Stimulated activated CD4-positive, alpha-beta T cell treated with anti-CD3 and anti-CD28 coated beads, Interleukin-15, amount 100 ng/mL, for 1 hour (primary cell): ENCODE measurements at places on chromosomes 12 and 14.

DNA sequence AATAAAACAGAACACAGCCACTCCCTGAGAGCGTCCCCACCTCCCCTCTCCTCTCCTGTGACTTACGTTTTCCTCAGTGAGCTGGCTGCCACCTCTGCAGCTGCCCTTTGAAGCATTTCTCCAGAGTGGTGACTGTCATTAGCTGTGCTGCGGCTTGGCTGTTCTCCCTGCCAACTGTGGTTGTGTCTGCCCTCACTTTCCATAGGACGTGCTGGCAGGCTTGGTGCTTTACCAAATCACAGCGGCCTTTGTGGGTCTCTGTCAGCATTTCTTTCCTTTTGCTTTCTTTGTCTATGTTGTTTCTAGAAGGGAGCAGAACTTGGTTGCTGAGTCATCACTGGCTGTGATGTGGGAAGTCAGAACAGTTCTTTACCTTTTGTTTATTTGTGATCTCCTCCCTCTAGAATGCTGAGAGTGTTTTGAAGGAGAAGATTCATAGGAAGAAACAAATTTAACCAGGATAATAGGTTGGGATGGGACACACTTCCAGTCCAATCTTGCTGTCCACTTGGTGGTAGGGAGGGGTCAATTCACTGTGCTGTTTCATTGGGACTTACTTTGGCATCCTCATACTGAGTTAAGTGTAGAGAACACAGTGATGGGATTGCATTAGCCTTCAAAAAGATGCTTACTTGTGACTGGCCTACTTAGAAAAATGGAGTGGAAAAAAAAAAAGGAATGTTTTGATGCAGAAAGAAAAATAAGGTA is 88.2 kb downstream of the TMX1 start:
- no peak for DNase-seq

- DNase-seq: no peak
Measured at GRCh38 chr12:111120578-111120977, 200.2 kb upstream of the MYL2 start.

DNA sequence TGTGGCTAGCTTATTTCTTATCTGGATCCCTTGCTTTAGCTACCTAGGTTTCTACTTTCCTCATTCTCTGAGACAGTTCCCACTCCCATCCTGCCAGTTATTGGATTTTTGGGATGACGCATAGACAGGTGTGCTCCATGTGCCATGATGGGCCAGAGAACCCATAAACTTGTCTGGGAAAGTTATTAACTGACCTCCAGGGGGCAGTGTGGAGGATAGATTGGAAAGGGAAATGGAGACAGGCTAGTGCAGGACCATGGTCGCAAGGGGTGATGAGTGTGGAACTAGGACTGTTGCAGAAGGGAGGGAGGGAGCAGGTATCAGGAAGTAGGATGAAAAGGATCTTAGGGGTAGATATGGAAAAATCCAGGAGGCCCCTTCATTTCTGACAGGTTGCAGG is 80.3 kb downstream of the ESRRB start:
- no peak for DNase-seq

DNA sequence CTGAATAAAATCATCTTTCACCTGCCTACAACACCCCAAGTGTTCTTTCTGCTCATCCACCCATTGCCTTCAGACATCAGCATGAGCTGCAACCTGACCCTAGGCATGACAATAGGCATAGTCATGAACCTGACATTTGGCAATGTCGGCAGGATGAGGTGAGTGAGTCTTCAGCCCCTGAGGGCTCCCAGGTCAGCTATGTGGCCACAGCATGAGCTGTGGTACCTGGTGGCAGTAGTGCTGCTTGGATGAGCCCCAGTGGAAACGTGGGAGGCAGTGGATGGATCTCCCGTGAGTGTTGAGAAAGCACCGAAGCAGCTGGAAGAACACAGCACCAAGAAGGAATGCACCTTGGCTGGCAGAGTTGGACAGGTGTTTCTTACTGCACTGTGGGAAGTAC is 334.8 kb upstream of the FAR2 start:
- no peak for DNase-seq

DNA sequence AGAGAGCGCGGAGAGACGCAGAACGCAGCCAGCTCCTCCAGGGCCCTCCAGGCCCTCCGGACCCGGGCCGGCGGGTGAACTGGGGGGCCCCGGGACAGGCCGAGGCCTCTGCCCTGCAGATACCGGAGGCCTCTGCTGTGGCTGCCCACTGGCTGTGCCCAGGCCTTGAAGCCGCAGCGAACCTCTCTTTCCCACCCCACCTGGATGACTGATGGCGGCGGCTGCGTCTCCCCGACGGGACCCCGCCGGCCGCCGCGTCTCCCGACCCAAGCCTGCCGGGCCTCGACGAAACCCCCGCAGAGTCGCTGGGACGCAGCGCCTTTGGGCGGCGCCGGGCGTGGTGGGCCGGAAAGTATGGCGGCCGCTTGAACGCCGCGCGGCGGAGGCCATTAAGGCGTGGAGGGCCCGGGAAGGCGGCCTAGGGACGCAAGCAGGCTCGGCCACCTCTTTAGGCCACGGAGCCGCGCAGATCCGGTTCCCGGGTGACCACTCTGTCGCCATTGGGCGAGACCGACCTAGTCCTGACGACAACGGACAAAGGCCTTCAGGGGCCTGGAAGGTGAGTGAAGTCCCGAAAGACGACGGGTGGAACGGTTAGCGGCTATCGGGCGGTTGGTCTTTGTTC is 8.4 kb upstream of the ERGIC2 start:
- no peak for DNase-seq
